Right ventricle myocardium superior (tissue), 1 donor: ENCODE measurements at places on chromosomes 16 and 17.
A peak's percentile ranks its signal among the peaks of the same experiment; 100 is the strongest.

GRCh38 chr16:1613728-1614455 lies 1.7 kb downstream of the CRAMP1 start:
- no peak for DNase-seq

GRCh38 chr17:565521-565920 lies 149.1 kb downstream of the VPS53 start:
- DNase-seq, result no peak

- no peak for DNase-seq
Observed at GRCh38 chr17:4678448-4679026, 25.4 kb downstream of the PELP1 start.

GRCh38 chr17:64326420-64327054 lies 63.5 kb upstream of the TEX2 start:
- DNase-seq, result peak; percentile 91

DNA sequence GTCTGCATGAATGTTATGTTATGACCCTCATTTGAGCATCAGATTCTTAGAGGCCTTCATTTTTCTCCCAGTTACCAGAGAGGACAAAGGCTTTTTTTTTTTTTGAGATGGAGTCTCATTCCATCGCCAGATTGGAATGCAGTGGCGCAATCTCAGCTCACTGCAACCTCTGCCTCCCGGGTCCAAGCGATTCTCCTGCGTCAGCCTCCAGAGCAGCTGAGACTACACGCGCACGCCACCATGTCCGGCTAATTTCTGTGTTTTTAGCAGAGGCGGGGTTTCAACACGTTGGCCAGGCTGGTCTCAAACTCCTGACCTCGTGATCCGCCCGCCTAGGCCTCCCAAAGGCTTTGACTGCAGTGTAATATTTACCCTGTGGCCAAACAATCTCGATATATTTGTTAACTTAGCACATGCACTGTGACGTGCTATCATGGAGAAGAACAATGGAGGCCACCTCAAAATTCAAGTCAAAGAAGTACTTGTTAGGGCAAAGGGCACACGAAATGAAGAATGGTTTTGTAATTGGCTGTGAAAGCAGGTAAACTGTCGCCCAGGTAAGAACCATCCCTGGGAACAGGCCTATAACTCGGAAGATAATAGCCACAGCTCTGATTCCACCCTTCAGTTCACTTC lies 303.4 kb downstream of the SLC39A11 start:
- no peak for DNase-seq

- peak; percentile 66 for DNase-seq
Observed at GRCh38 chr17:17180141-17180603, 26.0 kb downstream of the PLD6 start.

DNA sequence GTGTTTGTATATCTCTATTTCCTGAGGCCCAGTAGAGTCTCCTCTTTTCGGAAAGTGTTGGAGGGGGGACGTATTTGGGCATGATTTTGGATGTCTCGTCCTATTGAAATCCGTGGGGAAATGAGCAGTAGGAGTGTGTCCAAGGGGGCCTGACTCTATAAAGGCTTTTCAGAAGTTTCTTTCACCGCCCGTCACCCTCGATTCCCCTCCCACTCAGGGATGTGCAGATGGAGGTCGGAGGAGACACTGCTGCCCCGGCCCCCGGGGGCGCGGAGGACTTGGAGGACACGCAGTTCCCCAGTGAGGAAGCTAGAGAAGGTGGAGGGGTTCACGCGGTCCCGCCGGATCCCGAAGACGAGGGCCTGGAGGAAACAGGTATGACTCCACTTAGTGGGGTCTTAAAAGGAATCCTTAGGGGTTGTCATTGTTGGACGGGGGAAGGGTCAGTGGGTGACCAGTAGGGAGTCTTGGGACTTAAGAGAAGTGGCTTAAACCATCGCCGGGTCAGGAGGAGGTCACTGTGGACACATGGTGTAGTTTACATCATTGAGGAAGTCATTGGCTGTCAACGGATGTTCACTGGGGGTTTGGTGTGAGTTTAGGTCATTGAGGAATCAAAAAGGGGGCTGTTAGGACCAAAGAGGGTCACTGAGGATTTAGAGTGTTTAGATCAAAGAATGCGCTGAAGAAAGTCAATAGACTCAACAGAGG lies 424 bp downstream of the MON1B start:
- peak; percentile 55 for DNase-seq

DNA sequence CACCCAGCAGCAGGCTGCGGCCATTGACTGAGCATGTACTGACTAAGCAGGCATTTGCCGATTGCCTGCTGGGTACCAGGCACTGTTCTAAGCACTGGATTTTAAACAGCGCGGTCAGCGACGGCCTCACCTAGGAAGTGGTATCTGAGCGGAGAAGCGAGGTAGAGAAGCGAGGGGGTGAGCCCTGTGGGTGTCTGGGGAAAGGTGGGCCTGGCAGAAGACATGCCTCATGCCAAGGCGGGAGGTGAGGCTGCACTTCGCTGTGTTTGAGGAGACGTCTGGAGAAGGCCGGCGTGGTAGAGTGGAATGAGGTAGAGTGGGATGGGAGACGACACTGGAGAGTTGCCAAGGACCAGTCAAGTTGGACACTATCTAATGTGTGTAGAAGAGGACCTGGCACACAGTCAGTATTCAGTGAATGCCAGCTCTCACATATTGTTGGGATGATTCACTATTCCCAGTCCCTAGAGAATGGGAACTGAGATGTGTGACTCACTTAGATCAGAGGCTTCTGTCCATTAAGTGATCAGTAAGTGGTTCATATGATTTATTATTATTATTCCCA lies 14.4 kb downstream of the SYCE1L start:
- no peak for DNase-seq

DNA sequence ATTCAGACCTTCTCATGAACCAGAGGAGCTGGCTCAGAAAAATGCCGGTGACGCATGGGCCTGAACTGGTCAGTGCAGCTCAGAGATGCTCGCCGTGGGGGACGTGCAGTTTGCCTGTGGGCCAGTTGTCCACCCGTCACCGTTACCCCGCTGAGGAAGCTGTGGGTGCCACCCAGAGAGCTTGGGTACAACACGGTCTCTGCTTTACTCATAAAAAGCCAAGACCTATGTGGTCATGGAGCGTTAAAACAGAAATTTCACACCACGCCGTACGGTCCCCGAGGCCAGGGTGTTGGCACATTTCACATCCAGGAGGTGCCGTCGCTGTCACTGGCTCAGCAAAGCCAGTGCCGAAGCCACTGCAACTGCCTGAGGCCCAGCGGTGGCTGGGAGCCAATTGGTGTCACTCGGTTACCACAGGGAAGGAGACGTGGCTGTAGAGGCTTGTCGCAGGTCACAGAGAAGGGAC lies 120.9 kb downstream of the METRNL start:
- DNase-seq, result peak; percentile 89

DNA sequence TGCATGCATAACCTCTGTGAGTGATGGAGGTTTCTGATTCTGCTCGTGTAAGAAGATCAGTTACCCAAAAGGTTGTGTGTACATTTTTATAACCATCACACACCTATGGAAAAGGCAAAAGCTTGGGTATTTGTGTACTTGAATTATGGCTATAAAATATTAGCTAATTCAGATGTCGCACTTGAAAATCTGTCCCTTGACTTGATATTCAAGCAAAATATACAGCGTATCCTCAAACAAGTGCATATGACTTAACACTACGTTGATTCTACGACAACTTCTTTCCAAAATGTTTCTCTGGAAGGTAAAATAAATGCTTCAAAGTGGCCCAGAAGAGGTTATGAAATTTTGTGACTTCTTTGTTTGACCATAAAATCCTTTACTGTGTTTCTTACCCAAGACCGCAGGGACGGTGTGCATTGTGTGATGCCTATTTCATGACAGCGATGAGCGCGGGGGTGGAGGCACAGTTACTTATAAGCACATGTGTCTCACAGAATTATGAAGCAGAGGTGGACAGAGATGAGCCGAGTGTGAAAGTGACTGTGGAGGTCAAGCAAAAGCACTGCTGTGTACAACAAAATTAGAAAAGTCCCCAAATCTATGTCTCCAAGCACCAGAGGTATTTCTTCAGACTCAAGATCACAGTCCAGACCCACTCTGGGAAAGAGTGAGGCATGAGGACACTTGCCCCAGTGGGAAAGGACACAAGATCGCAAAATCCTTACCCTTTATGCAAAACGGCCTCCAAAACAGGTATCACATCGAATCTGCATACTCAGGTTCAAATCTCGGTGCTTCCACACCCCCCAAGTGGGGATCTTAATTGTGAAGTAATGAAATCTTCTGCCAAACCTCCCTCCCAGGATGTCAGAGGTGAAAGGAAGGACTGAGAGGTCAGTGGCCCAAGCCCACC lies 4.1 kb upstream of the HOXB9 start:
- no peak for DNase-seq

DNA sequence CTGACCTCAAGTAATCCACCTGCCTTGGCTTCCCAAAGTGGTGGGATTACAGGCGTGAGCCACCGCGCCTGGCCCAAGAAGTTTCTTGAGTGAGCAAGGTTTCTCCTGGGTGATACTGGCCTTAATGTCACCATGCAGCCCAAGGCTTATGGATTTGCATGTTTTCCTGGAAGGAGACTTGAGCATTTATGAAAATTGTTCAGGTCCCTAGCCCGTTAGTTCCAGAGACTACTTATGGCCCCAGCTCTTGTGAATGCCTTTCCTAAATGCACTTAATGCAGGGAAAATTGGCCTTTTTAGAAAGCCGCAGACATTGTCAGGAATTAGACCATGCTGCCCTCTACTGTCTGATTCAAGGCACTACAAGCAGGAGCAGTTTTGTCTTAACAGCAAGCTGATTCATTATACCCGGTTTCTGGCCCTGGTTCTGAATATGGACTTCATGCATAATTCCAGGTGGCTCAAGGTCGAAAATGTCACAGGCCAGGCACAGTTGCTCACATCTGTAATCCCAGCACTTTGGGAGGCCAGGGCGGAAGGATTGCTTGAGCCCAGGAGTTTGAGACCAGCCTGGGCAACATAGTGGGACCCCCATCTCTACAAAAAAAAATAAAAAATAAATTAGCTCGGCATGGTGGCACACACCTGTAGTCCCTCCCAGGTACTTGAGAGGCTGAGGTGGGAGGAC lies 91.3 kb downstream of the SNX29 start:
- DNase-seq, result peak; percentile 48

GRCh38 chr17:56629531-56630075 lies 36.1 kb downstream of the NOG start:
- DNase-seq, result no peak

GRCh38 chr17:73291260-73291801 lies 20.5 kb downstream of the CDC42EP4 start:
- DNase-seq, result peak; percentile 80

GRCh38 chr16:26196802-26197201 lies 505.0 kb downstream of the HS3ST4 start:
- no peak for DNase-seq

DNA sequence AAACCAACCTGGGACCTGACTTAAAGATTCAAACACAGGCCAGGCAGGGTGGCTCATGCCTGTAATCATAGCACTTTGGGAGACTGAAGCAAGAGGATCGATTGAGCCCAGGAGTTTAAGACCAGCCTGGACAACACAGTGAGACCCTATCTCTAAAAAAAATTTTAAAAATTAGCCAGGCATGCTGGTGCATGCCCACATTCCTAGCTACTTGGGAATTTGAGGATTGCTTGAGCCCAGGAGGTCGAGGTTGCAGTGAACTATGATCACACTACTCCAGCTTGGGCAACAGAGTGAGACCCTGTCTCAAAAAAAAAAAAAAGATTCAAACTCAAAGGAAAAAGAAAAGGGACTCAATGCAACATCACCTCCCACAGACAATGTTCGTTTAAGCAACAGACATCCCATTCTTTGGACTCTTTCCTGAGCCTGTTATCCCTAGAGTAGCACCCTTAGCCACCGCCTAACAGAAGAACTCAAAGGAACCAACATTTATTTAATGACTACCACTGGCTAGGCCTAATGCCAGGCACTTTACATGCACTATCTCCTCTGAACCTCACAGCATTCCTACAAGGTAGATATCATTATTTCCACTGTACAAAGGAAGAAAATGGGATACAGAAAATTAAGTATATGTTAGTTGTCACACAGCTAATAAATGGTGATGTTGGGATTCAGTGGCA lies 12.7 kb downstream of the MYO18A start:
- DNase-seq, result no peak

DNA sequence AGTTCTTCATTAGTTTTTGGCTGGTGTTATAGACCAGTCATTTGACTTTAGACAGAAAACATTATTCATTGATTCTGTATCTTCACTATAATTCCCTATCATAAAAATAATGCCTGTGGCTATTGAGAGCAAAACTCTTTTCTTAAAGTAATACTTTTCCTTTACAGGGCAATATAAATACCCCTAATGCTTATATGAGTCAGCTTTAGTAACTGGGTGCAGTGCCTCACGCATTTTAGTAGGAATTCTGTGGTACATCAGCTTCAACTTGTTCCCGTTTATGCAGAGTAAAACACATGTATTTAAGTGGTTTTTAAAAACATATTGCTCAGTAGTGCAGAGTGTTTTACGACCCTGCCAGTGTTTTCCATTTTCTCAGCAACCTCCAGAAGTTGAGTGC lies 68.1 kb downstream of the SEC14L1 start:
- DNase-seq, result no peak

- no peak for DNase-seq
Observed at GRCh38 chr16:29641561-29641960, 21.5 kb upstream of the SPN start.

DNA sequence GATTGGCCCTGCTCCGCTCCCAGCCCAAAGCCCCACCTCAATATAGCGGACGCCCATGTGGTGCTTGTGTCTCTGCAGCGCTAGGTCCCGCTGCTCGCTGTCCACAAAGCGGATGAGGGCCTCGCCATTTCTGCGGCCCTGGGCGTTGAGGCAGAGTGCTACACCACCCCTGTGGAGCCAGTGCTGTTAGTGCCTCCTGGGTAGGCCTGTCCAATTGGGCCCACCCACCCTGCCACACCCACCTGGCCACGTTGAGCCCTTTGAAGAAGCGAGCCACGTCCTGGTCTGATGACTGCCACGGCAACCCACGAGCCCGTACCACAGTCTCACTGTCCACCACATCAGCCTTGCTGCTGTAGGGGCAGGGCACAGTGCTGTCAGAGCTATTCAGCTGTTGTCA lies 3.6 kb downstream of the ESRP2 start:
- no peak for DNase-seq

- DNase-seq, result no peak
Observed at GRCh38 chr17:42477173-42477572, 18.5 kb downstream of the ATP6V0A1 start.

GRCh38 chr16:81873843-81874752 lies 95.0 kb downstream of the PLCG2 start:
- DNase-seq, result peak; percentile 61

- peak; percentile 80 for DNase-seq
Observed at GRCh38 chr17:31582151-31582907, 190.9 kb downstream of the RAB11FIP4 start.

DNA sequence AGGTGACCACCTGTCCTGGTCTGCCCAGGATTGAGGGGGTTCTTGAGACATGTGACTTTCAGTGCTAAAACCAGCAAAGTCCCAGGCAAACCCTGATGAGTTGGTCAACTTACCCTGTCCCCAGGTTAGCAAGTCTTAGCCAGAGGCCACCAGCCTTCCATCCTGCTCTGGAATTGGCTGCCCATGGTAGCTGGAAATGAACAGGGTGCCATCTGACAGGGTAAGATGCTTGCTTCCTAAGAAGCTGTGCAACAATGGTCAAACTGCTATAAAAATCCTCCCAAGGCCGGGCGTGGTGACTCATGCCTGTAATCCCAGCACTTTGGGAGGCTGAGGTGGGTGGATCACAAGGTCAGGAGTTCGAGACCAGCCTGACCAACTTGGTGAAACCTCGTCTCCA lies 22.8 kb upstream of the MTMR4 start:
- no peak for DNase-seq
